ENCODE measurements at places on chromosomes 5 and 9.

GRCh38 chr9:128685636-128686489 is 3.2 kb upstream of the SET start:
- DNase-seq, result no peak

- no peak for DNase-seq
These were observed 6.2 kb upstream of the TPM2 start for GRCh38 chr9:35695943-35696401.

GRCh38 chr9:89361031-89361430 is 42.7 kb downstream of the SECISBP2 start:
- no peak for DNase-seq

GRCh38 chr9:135243201-135244190 is 156.0 kb downstream of the OLFM1 start:
- DNase-seq, result no peak

DNA sequence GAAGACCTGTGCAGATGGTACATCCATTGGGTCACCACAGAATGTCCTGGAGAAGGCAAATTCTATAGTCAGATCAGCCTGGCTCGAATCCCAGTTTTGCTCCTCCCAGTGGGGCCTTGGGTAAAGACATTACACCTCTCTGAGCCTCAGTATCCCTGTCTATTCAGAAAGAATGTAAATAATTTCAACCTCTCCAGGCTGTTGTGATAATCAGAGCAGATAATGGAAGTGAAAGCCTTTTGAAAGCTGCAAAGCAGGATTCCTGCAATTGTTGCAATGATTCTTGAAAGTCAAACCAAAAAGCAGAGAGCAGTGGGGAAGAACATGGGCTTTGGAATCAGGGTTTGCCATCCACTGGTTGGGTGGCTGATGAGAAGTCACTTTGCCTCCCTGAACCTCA is 63.2 kb downstream of the LHX2 start:
- DNase-seq, result no peak

Measured in neural crest cell (in vitro differentiated cells).